ENCODE measurements at places on chromosomes 1 and 21. TPM values are rescaled to one million over a fixed set of nuclear protein-coding genes. Genes with fewer than 3 reads are reported as not detected.

COA6 gene
- total RNA-seq: 40.5 TPM

- no peak overlapping the region for H3K4me3 ChIP-seq
- H3K27me3 ChIP-seq: no peaks in the 10 kb centered on the region
- no peak for DNase-seq
- H3K4me1 ChIP-seq: no peaks in the 10 kb centered on the region
- H3K36me3 ChIP-seq: no peaks in the 10 kb centered on the region
Observed at GRCh38 chr1:172727956-172728603, 69.2 kb downstream of the FASLG start.

DNA sequence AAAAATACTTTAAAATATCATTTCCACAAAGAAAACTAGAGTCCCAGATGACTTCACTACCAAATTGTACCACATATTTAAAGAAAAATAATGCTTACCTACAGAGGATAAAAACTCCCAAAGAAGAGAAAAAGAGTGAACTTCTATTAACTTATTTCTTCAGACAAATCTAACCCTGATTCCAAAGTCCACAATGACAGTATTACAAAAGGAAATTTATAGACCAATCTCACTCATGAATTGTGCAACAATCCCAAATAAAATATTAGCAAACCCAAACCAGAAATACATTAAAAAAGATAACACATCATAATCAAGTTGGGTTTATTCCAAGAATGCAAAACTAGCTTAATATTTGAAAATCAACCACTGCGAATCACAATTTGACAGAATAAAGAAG is 161.4 kb upstream of the GALNT2 start:
- no peaks in the 10 kb centered on the region for H3K36me3 ChIP-seq
- peaks cover 6% of the 10 kb centered on the region for H3K27me3 ChIP-seq
- H3K4me1 ChIP-seq: no peaks in the 10 kb centered on the region
- no peak for DNase-seq
- H3K27ac ChIP-seq: no peak overlapping the region
- H3K4me3 ChIP-seq: no peak overlapping the region

PLA2G2A gene
- total RNA-seq: 0.28 TPM

LCE2B gene
- total RNA-seq: 0.09 TPM

- no peaks in the 10 kb centered on the region for H3K27me3 ChIP-seq
- no peak for DNase-seq
- H3K36me3 ChIP-seq: no peaks in the 10 kb centered on the region
- no peak overlapping the region for H3K4me3 ChIP-seq
- no peak overlapping the region for H3K27ac ChIP-seq
Observed at GRCh38 chr21:26782747-26783146, 62.5 kb downstream of the ADAMTS1 start.

- no peaks in the 10 kb centered on the region for H3K27me3 ChIP-seq
- no peak overlapping the region for H3K27ac ChIP-seq
- DNase-seq: no peak
- H3K4me1 ChIP-seq: peaks cover 2% of the 10 kb centered on the region
Observed at GRCh38 chr1:30719406-30720270, 3.7 kb downstream of the MATN1 start.

Measured in thymus (tissue), 14 donors.